Activated gamma-delta T cell treated with anti-CD3 and anti-CD28 coated beads, Interleukin-2, amount 50 U/mL, for 16 hours (primary cell): ENCODE measurements at places on chromosomes 12 and 14.

DNA sequence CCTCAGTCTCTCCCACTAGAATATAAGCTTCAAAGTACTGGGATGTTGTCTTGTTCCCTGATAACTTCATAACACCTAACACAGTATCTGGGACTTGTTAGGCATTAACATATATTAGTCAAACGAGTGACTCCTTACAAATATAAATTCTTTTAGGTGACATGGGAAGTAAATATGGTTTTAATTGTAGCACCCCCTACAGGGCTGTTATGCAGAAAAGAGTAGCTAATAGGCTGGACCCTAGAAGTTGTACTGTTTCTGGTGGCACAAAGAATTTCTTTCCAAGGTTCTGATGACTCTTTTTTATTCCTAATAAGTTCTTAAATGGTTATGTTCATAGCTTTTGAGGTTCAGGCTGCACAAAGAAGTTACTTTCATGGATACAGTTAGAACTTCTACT is 29.8 kb downstream of the GPATCH2L start:
- no peak for DNase-seq

DNA sequence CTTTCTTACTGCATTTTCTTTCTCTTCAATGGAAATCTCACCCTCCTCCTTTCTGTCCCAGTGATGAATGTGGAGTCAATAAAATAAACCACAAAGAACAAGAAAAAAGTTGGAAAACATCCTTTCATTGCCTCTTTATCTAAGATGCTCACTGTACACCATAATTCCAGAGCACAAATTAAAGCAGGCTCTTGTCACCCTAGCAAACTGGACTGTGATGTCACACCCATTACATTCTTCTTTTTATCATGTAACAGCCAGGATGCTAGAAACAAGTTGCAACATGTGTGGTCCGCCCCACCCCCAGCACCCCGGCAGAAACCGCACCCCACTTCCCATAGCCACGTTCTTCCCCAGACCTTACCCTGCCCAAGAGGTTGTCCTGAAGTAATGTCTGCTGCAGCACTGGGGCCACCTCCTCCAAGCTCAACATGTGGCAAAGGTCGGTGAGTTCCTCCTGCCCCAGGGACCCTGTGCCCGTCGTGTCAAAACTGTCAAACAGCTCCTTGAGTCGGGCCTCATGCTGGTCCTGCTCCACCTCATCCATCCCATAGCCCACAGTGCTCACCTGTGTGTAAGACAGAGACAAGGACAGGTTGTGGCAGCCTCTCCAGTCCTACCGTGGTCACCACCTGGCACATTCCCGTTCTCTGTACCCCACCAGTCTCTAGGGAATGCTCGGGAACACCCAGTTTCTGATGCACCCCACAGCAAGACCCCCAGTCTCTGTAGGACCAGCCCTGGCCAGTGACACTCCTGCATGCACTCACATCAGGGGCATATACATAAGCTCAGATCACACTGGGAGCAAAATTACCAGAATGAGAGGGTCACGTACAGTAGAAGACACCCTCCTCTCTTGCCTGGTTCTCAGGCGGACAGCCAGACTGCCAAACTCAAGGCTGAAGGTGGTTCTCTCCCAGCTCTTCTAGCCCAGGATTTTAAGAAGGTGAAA is 9.2 kb downstream of the NIN start:
- peak; percentile 22 for DNase-seq

DNA sequence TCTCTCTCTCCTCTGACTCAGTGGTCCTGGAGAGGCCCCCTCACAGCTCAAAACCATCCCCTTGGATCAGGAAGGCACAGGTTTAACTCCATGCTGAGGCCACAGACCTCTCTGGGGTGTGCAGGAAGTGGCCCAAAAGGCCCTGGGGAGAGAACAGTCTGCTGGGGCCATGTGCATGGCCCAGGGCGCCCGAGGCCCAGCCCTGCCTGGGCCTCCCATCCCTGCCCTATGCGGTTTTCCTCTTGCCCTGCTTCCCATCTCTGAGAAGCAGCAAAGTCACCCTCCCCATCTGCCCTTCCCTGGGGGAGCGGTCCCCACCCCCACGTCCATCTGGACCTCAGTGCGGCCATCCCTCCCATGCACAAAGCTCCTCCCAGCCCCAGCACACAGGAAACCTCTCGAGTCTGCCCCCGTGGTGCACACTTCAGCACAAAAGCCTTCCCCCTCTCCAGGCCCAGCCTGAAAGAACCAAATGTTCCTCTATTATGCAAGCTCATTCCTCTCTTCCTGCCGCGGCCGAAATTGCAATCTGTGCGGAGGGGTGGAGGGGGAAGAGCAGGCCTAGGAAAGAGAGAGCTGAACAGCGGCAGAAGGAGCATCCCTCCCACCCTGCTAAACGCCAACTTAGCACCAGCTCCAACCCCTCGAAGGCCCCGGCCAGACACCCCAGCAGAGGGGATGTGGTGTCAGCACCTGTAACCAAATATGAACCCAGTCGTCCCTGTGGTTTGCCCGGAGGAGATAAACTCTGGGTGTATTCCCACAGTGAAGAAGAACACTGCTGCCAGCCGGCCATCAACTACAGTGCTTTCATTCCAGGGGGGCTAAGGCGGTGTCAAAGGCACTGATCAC is 108.5 kb downstream of the SCARB1 start:
- DNase-seq: no peak

DNA sequence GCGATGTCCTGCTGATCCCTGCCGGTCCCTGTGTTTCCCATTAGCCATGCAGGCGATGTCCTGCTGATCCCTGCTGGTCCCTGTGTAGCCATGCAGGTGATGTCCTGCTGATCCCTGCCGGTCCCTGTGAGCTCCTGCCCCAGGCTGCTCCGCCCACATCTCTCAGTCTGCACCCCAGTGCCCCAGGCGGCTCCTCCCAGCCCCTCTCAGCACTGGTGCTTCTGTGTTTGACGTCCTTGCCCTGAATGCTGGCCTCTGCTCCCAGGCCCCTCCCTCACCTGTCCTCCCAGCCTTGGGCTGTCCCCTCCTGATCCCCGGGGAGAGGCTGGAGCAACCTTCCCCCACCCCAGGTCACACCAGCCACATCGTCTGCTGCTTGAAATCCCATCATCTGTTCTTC is 41.4 kb upstream of the TEX22 start:
- no peak for DNase-seq

DNA sequence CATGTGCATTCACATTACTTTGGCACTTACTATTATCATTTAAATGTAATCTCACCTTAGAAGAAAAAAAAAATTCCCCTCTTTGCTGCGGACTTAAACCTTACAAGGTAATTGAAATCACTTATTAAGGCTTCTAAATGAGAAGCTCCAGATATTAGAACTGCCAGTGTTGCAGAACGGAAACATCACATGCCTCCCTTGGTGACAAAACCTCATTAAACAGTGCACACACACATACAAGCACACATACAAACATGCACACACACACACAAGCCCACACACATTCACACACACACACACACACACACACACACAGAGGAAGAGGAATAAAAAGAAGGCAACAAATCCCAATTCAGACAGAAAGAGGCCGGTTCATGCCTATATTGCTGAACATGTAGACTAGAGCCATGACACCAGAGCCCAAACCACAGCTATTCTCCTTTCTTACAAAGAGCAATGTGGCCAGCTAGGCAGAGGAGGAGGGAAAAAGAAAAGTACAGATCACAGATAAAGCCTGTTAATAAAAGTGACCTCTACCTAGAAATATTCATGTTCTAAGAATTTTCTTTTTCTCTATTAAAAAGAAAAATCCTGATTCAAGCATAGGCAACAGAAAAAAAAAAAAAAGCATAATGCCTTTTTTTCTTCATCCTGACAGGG is 405.2 kb upstream of the FLRT2 start:
- no peak for DNase-seq

DNA sequence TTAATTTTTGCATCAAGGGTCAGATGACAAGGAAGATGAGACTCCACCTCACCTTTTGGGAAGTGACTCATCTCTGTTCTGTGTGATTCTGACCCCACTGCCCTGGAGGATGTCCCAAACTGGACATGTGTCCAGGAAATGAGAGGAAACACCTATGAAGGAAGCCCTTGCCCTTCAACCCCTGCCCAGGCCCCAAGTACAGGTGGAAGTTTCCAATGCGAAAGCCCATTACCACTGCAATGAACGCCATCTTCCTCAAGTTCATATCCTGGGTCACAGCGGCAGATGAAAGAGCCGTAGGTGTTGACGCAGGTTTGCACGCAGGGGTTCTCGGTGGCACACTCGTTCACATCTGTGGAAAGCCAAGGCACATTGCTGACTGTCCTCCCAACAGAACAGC is 19.6 kb upstream of the TC2N start:
- DNase-seq: no peak

GRCh38 chr14:75476274-75476995 is 45.8 kb upstream of the BATF start:
- DNase-seq: no peak

DNA sequence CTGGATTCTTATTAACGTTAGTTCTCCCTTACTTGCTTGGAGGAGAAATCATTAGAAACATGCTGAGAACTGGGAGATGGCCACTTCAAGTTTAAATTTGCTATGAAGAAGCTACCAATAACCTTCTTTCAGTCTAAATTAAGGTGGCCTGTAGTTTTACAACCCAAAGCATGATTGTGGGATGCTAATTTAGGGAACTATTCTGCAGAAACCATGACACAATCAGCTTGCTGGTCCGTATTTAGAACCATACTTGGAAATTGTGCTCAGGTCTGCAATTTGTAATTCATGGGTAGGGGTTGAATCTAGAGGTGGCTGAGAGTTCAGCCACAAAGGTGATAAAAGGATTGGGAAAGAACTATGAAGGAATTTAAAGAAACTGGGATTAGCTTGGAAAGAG is 405.7 kb downstream of the RAD51B start:
- no peak for DNase-seq

GRCh38 chr14:72855913-72856312 is 38.0 kb downstream of the DPF3 start:
- no peak for DNase-seq

DNA sequence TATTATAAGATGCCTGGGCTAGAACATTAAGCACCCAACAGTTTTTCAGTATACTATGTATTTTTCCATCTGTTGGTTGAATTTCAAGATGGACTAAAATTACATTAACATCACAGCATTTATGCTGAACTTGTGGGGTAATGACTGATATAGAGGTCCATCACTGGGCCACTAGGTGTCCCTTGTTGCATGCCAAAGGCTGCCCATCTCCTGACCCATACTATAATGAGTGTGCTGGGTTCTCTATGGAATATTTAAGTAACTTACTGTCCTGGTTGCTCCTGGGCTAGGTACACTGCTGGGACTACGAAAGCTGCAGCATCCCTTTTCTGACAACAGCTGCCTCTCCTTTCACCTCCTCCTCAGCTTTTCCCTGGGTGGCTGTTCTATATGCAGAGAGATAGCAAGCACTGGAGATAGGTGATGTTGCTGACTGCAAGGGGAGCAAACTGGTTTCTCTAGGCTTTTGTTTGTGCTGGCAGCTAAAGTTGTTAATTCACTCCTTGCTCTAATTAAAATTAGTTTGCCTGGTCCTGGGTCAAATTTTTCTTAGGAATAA is 138.6 kb upstream of the TRHDE start:
- no peak for DNase-seq

- DNase-seq: no peak
These were observed 1.9 kb downstream of the GAPDH start for GRCh38 chr12:6535960-6536847.

GRCh38 chr12:27064397-27065342 is 17.7 kb downstream of the C12orf71 start:
- no peak for DNase-seq

DNA sequence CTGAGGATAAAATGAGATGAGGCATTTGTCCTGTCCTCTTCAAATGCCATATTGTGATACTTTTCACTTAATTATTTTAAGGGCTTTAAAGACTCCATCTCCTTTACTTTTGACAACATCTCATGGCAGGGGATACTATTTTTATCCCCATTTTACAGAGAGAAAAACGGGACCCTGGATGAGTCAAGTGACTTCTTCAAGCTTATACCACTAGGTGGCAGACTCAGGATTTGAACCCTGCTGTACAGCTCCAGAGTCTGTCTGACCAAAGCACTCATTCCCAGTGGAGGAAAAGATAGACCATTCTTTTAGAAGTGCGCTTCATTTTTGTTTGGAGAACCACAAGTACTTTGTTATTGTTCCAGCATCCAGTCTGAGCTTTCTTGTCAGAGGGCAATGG is 1.7 kb upstream of the SMOC1 start:
- no peak for DNase-seq

DNA sequence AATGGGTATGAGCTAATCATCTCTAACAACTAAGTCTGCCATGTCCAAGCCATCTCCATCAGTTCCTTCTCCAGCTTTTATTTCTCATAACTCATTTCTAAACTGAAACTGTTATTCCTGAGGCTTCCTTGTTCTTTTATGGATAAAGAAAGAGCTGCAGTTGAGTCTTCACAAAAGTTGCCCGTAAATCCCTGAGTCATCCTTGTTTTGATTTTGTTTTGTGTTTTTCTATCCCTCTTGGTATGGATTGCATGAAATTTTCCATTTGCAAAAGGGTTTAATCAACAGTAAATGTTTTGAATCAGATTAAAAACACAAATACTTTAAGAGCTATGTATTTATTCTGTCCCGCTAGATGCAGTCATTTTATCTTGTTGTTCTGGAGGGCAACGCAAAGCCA is 290.6 kb downstream of the EGLN3 start:
- no peak for DNase-seq

GRCh38 chr12:106645465-106646330 is 62.9 kb downstream of the RFX4 start:
- no peak for DNase-seq

DNA sequence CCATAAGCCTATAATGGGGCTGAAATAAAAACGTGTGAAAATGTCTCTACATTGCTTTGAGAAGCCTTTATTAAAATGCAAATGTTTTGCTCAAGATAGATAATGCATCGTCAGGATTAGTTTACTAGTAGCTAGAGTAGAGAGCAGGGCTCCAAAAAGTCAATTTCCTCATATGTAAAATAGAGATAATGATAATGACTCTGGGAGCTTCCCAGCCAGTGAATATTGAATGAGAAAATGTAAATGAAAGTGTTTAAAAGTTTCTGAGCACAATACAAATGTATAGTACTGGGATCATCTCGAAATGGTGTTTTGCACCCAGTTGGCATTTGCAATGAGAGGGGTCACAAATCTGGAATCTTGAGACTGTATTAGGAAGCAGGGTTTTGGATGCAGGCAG is 135.3 kb downstream of the OTOGL start:
- DNase-seq: no peak

DNA sequence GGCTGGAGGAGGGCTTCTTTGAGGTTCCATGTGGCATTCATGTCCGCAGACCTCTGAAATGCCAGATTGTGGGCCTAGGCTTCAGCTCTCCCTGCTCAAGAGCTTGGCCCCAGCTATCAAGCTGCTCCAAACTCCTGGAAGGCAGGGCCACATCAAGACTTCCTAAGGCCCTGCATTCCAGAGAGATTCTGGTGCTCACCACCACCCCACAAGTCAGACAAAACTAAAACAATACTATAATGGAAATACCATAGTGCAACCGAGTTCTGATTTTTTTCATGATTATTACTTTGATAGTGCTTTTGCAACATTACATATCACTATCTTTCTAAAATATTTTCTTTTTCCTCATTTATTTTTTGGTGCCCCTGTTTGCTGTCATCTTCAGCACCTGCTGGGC is 86.3 kb downstream of the CALM1 start:
- DNase-seq: no peak

- no peak for DNase-seq
These were observed 31.1 kb upstream of the NUBPL start for GRCh38 chr14:31530136-31530535.
